ENCODE measurements at places on chromosomes 4 and X.

GRCh38 chrX:13266641-13267345 is 53.1 kb downstream of the ATXN3L start:
- no peak for DNase-seq

- DNase-seq: no peak
Observed at GRCh38 chrX:146346102-146346501, 463.5 kb upstream of the CXorf51B start.

- DNase-seq: no peak
Observed at GRCh38 chr4:26854701-26855100, 5.9 kb upstream of the STIM2 start.

- DNase-seq: peak; percentile 55
Observed at GRCh38 chr4:38610966-38611431, 53.0 kb upstream of the KLF3 start.

GRCh38 chr4:136687118-136687517 is 845.2 kb downstream of the PCDH18 start:
- no peak for DNase-seq

- DNase-seq: no peak
Observed at GRCh38 chr4:5447755-5448154, 260.6 kb downstream of the EVC2 start.

GRCh38 chrX:1582686-1583437 is 8.5 kb upstream of the AKAP17A start:
- DNase-seq: peak; percentile 83

GRCh38 chr4:183599690-183600089 is 59.3 kb downstream of the RWDD4 start:
- peak; percentile 60 for DNase-seq

- no peak for DNase-seq
Observed at GRCh38 chr4:116015062-116015461, 901.6 kb upstream of the NDST4 start.

GRCh38 chrX:53239474-53239873 is 14.5 kb upstream of the KDM5C start:
- DNase-seq: peak; percentile 11

DNA sequence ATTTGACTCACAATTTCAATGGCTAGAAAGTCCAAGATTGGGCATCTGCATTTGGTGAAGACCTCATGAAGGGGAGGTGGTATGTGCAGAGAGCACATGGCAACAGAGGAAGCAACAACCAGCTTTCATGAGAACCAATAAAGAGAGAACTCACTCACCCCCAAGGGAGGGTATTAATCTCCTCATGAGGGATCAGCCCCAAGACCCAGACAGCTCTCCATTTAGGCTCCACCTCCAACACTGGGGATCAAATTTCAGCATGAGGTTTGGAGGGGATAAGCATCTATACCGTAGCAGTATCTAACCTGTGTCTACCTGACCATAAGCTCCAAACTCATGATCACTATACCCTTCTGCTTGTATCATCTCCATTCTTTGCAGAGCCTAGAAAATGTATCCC is 9.3 kb upstream of the TBC1D19 start:
- DNase-seq: no peak

DNA sequence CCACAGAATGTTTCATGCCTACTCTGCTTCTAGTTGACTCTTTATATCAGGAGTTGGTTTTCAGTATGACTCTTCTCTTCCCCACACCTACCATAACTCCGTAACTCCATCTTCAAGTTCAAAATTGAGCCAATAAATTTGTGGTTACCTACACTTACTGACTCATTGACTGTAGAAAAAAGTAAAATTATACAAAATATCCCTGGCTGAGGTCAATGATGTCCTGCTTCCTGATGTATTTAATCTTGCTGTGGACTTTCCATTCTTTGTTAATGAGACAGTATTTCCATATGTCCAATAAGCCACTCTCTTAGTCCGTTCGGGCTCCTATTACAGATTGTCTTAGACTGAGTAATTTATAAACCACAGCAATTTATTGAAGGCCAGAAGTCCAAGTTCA is 9.9 kb upstream of the NLGN4X start:
- DNase-seq: no peak

- DNase-seq: peak; percentile 66
Observed at GRCh38 chr4:139227729-139228404, 50.8 kb upstream of the ELF2 start.

DNA sequence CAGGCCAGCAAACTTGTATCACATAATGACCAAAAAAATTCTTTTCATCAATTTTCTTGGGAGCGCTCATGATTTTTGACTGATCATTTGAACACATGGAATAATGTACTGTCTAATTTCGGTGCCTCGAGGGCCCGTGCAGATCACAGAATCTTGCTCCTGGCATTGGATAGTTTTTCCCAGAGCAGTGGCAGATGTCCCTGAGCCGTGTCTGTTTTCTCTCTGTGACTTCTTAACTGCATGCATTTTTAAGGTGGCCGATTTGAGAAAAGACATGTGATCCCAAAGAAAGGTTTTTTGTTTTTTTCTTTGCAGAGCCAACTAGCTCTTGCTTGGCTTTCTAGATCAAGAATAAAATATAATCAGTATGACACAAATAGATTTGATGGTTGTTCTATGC is 19.7 kb downstream of the GPRIN3 start:
- no peak for DNase-seq

DNA sequence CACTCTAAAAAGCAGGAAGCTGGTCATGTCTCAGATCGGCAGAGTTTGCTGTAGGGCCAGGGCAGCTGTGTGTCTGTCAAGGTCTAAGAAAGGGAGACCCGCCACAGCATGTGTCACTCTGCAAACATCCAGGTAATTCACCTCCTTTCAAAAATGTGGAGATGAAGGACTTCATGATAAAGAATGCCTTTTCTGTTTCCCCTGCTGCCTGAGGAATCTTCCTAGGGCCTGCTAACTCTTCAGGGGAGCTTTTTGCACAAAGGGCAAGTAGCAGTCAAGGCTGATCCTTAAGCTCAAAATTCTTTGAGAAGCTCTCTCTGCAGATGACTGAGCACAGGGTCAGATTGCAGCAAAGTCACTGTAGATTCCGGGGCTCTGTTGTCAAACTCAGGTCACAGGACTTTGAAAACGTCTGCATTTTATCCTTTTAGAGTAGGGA is 21.1 kb downstream of the RASL11B start:
- DNase-seq: no peak

DNA sequence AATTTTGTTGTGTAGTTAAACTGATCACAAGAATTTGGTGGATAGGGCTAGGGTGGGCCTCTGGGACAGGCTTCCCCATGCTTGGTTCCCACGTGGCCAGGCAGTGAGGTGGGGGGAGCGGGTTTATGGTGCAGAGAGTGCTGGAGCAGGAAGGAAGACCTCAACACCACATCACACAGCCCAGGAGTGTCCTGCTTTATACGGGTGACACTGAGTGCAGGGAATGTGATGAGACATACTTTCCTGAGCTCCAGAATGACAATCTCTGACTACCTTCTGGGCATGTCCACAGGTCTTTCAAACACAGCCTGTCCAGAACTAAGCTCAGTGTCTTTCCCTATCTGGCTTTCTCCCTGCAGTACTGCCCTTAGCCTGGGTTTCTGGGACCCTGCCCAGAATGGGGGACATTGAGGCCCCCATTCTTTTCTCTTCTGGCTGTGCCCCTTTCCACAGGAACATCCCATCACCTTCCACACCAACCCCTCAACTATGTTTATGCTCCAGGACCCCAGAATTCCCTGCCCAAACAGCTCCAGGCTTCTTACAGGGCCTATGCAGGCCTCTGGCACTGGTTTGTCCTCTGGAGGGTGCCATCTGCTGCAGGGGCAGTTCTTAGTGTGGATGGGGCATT is 36.5 kb upstream of the RASL11B start:
- no peak for DNase-seq

- DNase-seq: no peak
Observed at GRCh38 chrX:13518126-13518525, 51.3 kb upstream of the EGFL6 start.

GRCh38 chrX:129665916-129666644 is 11.3 kb upstream of the APLN start:
- DNase-seq: no peak

- no peak for DNase-seq
Observed at GRCh38 chr4:108458681-108459080, 161.7 kb upstream of the RPL34 start.

DNA sequence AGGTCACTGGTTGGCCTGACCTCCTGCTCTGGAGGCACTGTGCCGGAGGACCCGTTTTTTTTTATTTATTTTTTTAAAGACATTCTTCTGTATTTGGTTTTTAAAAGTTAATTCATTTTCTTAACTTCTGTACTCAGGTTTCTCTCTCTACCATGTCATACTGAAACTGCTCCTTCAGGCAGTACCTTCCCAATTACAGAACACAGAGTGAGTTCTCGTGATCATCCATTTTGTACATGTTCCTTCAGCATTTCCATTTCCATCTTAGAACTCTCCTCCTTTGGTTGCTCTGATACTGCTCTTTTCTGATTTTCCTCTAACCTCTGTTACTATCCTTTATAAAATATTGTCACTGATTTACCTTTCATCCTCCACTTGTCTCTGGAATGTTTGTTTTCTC is 17.9 kb downstream of the UBE2K start:
- DNase-seq: no peak

DNA sequence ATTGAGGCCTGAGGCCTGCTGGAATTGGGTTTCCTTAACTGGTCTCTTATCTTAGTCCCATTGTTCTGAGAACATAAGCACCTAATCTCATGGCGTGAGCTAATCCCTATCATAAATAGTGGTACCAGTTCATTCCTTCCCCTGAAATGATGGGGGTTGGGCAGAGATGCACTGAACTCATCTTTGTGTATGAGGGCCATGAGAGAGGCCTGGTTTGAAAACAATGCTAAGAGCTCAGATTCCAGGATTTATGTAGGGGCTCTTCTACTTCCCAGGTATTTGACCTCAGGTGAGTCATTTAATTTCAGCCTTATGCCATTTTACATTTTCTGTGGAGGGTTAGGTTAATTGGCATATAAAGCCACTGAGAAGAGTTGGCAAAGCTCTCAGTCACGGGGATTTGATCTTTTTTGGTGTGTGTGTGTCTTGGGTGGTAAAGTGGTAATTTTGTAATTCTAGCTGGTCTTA is 4.4 kb downstream of the RBM3 start:
- no peak for DNase-seq

DNA sequence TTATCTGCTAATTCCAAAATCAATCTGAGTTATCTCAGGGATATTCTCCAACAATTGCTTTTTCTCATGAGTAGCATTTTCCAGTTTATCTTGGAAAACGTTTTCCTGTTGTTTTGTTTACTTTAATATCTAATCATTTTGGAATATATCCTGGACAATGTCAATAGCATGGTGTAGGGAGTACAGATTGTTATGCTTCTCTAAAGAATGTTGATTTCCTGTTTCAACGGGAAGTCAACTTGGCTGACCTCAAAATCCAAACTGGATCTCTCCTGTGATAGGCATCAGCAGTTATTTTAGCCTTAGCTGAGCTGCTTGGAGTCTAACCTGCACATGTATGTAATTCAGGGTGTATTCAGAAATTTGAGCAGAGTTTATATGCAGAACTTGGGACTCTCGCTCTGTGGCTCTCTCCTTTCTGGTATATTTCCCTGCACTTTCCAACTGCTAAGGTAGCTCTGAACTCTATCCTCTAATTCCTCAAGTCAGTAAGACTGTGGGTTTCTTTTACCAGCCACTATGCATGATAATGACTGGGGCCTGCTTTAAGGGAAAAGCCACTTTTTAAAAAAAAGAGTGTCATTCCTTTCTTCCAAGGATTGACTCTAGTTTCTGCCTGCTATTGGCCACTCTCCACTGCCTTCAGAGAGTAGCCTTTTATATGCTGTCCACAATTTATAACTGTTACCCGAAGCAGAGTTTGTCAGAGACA is 7.7 kb downstream of the PRSS48 start:
- no peak for DNase-seq

GRCh38 chr4:136156947-136157346 is 1375.3 kb downstream of the PCDH18 start:
- no peak for DNase-seq

- DNase-seq: peak; percentile 80
Observed at GRCh38 chr4:68359508-68359907, 9.6 kb upstream of the YTHDC1 start.

DNA sequence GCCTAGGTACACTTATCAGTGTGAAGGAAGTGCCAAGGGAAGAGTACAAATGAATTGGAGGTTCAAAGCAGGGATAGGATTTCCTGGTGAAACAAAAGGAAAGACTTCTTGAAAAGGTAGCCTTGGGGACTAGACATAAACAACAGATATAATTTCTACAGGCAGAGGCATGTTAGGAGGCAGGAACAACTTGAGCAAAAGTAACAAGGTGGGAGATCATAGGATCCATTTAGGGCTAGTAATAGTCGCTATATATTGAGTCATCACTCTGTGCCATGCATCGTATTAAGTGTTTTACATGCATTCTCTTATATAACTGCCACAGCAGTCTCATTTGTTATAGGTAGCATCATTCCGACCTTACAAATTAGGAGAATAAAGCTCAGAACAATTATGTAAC is 98.3 kb upstream of the EOLA2 start:
- no peak for DNase-seq

DNA sequence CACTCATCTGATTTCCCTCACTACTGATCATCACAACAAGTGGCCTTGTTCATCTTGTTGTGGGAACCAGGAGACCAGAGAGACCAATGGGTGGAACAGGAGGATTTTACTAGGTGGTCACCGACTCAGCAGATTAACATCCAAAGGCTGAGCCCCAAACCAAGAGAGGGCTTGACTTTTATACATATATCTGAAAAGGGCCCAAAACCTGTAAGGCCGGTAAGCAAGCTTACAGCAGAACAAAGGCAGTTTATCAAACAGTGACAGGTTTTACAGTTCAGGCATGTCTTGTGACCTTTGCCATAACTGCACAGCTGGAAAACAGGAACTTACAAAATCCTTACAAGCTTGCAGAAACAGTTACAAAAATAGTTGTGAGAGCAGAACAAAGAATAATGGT is 195.9 kb downstream of the OR13H1 start:
- DNase-seq: no peak
